T1000 (cell line): ENCODE measurements at places on chromosomes 3 and 15.

- no peak for DNase-seq
These were observed 17.7 kb downstream of the RBP1 start for GRCh38 chr3:139521816-139522215.

GRCh38 chr3:149224736-149225594 is 3.3 kb upstream of the CP start:
- no peak for DNase-seq

DNA sequence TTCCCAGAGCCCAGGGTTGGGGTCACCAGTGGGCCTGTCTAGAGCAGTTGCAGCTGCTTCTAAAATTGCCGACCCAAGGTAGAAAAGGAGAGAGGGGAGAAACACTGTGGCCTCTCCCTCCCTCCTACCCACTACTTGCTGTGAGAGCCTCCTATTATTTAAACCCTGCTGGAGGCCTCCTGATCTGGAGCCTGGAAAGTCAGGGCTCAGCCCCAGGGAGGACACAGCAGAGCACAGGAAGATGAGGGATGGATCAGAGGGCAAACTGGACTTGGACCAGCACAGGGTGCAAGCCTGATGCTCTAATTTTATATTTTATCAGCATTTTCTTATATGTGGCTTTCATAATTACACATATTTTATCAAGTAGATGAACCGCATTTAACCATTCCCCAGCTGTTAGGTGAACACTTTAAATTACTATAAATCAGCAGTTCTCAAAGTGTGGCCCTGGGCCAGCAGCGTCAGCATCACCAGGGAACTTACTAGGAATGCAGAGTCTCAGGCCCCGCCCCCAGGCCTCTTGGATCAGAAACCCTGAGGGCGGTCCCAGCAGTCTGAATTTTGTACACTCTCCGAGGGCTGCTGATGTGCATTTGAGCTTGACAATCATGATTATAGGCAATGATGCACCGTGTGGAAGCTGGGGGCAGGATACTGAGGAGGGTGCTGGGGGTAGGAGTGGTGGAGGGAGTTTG is 26.7 kb downstream of the SMAD3 start:
- DNase-seq: no peak

- no peak for DNase-seq
These were observed 45.2 kb downstream of the ITGA11 start for GRCh38 chr15:68386587-68387288.

DNA sequence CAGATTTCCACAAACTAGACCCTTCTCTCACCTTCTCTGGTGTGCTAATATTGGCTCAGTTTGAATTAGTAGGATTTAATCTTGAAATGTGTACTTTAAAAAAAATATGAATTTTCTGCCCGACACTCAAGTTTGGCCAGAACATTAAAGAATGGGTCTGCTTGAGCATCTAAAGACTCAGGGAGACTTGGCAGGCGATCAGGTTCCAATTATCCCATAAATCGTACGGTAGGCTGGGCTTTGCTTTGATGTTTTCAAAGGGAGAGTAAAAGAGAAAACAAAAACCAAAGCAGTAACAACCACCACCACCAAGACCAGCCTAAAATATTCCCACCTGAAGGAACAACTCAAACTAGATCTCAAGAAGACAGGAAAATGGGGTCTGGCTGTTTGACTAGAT is 230.8 kb downstream of the EBLN2 start:
- no peak for DNase-seq

- DNase-seq: no peak
These were observed 43.8 kb downstream of the TKT start for GRCh38 chr3:53211706-53212702.

DNA sequence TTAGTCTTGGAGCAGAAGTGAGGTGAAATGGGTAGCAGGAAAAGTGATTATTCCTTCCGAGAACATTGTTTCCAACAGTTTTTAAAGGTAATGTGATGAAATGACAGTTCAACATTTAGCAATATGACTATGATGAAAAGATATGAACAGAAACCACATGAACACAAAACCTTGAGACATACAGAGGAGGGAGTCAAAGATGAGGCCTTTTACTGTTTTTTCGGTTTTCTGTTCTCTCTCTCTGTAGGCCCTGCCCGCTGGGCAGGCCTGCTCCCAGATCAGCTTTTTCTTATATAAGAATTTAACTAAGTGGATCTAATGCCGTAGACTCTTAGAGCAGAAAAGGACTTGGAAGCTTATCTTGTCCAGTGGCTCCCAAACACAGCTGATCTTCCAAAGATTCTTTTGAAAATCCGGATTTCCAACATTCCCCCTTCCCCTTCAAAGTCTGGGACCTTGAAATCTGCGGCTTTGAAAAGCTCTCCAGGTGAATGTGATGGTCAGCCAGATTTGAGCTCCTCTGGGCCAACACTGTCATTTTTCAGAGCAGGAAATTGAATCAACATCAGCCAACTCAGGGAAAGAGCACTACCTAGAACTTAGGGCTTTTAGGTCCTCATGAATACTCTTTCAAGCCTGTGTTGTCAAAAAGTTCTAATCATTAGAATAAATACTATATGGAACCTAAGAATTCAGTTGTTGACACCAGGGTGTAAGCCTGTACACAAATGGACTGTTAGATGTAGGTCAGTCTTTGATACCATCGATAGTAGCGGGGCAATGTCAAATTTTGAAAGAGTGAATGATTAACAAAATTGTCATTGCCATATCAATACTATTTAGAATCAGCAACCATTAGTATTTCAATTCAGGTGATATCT is 372.7 kb downstream of the SHQ1 start:
- DNase-seq: no peak

- DNase-seq: no peak
These were observed 204.8 kb downstream of the ABHD5 start for GRCh38 chr3:43895573-43895972.

- DNase-seq: no peak
These were observed 2.5 kb upstream of the CNTN4 start for GRCh38 chr3:2096216-2096615.

GRCh38 chr15:36644191-36644896 is 64.9 kb downstream of the CDIN1 start:
- DNase-seq: no peak

GRCh38 chr3:46979958-46980497 is 562 bp downstream of the NBEAL2 start:
- DNase-seq: no peak

GRCh38 chr3:187139126-187139894 is at the start of gene RPL39L:
TSS of gene RPL39L (minus strand) at chr3:187139496. CDS start at chr3:187121300, 18,196 bp downstream.
- peak; percentile 77 for DNase-seq

DNA sequence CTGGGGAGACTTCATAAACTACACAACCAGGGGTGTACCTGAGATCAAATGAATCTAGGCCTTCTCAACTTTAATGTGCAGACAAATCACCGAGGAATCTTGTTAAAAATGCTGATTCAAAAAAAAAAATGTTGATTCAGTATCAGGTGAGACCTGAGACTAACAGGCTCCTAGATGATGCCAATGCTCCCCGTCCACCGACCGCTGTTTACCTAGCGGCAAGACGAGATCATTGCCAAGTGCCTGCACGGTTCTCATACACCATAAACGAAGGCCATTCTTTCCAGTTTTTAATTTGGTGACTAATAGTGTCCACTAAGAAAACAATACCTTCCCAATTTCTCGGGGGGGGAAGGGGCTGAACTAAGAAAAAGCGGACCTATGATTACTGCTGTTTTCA is 2.5 kb upstream of the FSIP1 start:
- DNase-seq: no peak

GRCh38 chr3:38454178-38454883 is 641 bp downstream of the ACVR2B start:
- DNase-seq: peak; percentile 35

- DNase-seq: no peak
These were observed 796.0 kb downstream of the ROBO2 start for GRCh38 chr3:77835921-77836320.

DNA sequence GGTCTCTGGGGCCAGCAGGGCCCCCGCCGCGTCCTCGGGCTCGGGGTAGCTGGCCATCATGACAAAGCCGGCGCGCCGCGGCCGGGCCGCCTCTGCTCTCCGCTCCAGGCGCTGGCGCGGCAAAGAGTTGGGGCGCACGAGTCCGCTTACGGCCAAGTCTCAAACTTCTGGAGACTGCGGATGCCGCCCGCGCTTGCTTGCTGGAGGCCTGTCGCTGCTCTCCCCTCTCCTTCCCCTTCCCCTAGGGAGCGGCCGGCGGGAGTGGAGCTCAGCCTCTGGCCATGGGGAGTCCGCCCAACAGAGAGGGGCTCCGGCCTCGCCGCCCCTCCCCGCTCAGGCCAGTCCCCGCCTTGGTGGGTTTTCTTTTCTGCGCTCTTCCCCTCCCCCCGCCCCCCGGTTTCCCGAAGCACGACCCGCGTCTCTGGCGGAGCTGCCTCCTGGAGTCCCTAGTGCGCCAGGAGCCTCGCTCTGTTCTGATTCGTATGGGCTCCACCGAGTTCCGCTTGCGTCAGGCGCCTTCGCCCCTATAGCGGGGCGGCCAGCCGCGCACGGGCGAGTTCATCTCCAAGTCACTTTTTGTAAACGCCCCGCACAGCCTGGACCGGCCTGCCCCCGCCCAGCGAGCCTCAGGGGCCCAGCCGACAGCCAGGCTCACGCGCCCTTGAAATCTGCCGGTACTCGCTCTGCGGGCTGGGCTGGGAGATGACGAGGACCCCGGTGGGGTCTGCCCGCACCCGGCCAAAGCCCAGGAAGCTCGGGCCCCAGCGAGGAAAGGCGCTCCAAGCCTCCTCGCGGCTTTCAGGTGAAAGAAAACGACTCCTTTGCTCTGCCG is at the start of the genes FOXL2 and FOXL2NB:
Gene FOXL2 (minus strand): TSS at position 475 of the 832 bp plus-strand sequence. CDS start 415 bp downstream, at position 60.
Gene FOXL2NB (plus strand): TSS at position 555 of the 832 bp plus-strand sequence. CDS start 148 bp downstream, at position 703.
- DNase-seq: no peak

DNA sequence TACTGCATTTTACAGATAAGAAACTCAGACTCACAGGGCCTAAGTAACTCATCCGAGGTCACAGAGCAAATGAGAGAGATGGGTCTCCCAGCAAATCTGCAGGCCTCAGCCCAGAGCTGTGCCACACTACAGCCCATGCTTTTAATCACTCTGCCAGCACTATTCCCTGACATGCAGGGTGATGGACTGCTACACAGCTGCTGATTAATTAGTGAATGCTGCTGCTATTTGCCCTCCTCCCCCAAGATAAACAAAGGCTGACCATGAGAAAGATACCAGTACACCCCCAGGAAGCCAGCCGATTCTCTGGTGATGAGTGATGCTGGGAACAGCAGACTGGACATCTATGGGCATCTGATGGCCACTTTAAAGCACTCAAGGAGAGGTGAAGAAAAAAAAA is 39.3 kb downstream of the RFTN1 start:
- no peak for DNase-seq

GRCh38 chr3:61081554-61081953 is 169.7 kb downstream of the FHIT start:
- DNase-seq: no peak

DNA sequence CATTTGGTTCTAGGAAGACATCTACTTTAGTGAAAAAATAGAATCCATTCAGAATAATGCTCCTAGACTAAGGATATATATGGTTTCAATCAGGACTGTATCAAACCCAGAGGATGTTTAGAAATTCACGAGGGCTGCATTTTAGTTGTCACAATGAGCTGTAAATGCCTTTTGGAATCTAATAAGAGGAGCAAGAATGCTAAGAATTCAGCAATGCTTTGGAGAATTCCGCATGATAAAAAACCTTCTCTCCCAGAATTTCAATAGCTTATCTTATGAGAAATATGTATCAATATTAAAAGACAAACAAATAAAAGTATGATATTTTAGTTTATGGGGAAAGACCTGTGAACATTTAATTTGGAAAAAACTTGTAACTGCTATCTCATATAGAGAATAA is 885.1 kb downstream of the ZPLD1 start:
- no peak for DNase-seq

DNA sequence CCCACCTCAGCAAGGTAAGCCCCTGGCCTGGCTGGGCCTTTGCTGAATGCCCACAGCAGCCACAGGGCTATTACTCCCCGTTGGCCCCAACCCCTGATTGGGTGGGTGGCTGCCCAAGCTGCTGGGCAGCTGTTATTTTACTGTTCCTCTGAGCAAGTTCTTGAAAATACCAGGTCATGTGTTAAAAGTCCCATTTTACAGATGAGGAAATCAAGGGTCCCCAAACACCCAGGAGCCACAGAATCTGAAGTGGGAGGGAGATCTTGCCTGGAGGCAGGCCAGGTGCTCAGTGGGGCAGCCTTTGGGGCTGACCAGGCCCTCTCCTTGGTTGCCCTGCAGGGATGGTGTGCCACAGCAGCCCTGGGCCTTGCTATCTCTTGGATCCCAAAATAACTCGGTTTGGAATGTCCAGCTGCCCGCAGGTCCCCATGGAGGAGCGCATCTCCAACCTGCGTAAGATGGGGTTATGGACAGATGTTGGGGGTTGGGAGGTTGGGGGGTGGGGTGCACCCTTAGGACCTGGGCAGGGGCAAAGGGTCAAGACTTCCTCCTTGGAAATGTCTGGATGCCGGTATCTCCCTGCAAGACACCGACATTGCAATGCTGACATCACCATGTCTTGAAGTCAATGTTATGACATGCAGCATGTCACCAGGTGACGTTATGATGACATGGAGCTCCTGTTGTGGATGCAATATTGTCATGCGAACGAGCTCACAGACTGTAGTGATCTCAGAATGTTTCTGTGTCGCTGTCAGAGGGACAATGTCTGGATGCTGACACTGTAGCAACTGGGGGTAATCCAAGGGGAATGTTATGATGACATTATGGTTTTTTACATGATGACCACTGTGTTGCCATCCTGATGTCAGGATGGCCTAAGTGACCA is 13.3 kb upstream of the CSPG4 start:
- DNase-seq: no peak

GRCh38 chr3:126025116-126025729 is 56.2 kb downstream of the ROPN1B start:
- DNase-seq: no peak

DNA sequence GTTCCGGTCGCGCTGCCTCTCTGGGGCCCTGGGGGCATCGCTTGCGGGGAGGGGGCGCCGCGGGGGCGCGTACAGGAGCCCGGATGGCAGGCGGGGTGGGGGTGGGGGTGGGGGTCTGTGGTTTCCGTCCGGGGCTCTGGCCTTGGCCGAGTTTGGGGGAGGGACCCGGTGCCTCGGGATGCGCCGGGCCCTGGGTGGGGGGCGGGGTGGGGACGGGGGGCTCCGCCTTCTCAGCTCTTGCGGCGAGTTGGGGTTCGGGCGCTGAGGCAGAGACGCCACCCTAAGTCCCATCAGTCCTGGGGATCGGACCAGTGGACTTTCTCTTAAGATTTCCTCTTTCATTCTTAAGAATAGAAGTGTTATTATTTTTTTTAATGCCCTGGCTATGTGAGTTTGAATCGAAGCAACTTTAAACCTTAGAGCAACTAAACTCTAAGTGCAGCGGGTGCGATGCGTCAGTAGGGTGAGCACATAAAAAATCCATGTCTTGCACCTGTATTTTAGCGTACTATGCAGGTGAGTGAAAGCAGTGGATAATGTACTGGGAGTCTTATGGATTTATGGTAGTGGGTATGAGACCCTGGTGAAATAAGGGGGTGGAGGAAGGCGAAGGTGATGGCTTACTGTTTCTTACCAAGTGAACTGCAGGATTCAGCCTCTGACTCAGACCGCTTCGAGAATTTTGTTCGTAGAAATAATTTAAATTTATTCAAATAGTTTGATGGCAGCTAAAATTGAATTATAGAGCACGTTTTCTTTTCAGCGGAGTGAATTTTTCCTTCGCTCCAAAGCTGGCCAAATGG is 762 bp downstream of the CTNNB1 start:
- no peak for DNase-seq
